Thyroid gland (tissue), 4 donors: ENCODE measurements at places on chromosomes 3 and 15.

- DNase-seq = no peak
Observed at GRCh38 chr3:172270557-172271166, 177.6 kb downstream of the GHSR start.

DNA sequence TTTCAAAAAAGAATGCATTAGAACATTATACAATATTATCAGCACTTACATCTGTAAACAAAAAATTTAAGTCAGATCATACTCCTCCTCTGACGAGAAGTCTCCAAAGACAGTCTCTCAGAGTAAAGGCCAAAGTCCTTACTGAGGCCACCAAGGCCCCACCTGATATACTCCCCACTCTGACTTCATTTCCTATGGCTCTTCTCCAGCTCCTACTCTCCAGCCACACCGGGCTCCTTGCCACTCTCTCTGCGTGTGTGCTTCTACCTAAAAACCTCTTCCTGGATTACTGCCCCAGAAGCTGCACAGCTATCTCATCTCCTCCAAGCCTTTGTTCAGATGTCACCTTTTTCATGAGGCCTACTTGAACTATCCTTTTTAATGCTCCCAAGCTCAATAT, 5.0 kb downstream of the DCP1A start:
- peak; percentile 32 for DNase-seq

DNA sequence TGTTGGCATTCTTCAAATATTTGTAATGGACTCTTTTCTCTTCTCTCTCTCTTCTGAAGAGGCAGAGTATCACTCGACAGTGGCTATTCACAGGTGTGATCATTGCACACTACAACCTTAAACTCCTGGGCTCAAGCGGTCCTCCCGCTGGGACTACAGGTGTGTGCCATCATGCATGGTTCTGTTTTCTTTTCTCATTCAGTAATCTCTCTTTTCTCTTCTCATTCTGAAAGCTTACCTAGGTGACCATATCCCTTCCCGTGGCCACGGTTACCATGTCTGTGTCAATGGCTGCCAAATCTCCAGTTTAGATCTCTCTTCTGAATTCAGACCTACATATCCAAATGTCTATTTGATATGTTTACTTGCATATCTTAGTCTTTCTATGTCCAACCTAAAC, 96.3 kb downstream of the SOX2 start:
- DNase-seq = no peak

DNA sequence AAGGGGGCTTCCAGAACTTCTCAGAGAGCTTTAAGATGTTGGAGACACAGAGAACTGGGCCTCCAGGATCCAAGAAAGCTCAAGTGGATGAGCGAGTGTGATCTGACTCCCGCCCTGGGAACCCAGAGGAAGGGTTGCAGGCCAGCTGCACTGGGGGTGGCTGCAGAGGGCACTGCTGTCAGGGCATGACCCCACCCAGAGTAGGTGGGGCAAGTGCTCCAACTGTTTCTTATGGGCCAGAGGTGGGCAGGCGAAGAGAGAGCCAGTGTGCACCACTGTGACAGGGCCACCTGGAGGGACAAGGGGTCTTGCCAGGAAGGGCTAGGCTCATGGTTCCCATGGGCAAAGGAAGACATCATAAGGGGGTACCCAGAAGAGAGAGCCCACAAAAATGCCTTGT, 48.8 kb downstream of the EXOG start:
- DNase-seq = no peak

- DNase-seq = no peak
Observed at GRCh38 chr3:71258116-71258515, 325.4 kb downstream of the FOXP1 start.

DNA sequence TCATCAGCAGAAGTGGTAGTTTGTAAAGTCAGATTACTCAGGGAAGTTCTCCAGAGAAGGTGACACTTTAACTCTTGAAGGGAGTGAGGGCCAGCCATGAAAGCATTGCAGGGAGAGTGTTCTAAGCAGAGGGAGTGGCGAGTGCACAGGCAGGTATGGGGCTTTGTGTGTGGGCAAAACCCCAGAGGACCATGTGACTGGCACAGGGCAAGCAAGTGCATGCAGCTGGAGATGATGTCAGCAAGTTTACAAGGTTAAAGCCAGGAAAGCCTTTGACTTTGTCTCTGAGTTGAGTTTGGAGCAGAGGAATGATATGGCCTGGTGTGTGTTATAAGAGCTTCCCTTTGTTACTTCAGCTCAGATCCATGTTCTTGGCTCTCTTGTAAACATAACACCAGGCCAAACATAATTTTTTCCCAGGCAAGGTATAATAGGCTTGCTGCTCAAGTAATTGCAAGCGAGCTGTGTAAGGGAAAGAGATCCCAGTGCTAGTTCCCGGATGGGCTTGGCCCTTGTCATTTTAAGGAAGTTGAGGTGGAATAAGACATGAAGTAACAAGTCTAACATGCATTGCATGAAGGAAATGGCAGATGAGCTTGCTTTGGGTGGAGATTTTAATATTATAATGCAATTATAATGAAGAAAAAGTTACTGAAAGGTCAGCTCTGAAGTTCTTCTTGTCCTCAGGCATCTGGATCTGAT, 341.1 kb upstream of the LRRC3B start:
- DNase-seq = no peak

- peak; percentile 79 for DNase-seq
Observed at GRCh38 chr3:52216585-52217408, 8.6 kb downstream of the TLR9 start.

DNA sequence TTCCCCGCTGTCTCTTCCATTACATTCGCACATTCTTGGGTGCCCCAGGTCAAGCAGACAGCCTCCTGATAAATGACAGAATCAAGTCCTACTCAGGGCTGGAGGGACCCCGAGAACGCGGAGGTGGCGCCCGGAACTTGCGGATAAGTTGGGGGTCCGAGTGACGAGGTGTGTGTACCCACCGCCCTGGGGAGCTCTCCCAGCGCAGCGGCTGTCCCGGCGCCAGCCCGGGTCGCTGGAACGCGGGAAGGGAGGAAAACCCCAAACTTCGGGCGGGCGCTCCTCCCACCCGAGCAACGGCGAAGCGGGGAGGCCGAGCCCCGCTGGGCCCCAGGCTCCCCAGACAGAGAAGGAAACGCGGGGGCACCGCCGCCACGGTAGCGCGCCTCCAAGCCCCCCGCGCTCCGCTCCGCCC, 550 bp downstream of the CLN6 start:
- DNase-seq = peak; percentile 10

- no peak for DNase-seq
Observed at GRCh38 chr3:124276539-124277143, 284.7 kb upstream of the ROPN1 start.

GRCh38 chr15:63906266-63906584, 72.5 kb upstream of the HERC1 start:
- DNase-seq = peak; percentile 67

- no peak for DNase-seq
Observed at GRCh38 chr3:10417847-10418246, 87.5 kb downstream of the ATP2B2 start.

GRCh38 chr3:24387000-24387399, 107.7 kb downstream of the THRB start:
- no peak for DNase-seq

- DNase-seq = no peak
Observed at GRCh38 chr3:117355566-117355965, 646.0 kb downstream of the TUSC7 start.

DNA sequence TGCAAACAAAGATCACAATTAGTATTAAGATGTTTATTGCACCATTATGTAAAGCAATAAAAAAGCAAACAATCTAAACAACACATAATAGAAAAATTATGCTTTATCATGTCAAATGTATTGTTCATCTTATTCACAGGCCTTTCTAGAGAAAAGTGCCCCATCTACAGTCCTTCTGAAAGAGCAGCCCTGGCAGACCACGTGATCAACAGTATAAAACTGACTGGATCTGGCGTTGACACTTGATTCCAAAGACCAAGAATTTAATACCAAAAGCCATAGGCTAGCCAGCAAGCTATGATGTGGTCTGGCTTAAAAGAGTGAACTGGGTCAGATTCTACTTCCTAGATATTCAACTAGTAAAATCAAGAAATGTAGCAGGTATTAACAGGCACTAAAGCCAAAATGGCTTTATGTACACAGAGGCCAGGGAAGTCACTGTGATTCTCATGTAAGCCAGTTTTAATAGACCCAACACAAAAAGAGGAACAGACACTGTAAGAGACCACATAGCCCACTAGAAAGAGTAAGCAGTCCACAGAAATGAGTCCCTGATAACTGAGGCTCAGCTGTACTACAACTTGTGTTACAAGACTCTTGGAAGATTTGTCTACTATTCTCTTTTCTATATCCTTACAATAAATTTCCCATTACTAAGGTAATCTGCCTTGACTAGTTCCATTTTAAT, 32.5 kb downstream of the DMXL2 start:
- no peak for DNase-seq
